Activated naive CD8-positive, alpha-beta T cell treated with anti-CD3 and anti-CD28 coated beads for 36 hours (primary cell): ENCODE measurements at places on chromosomes 2 and 18. TPM values are rescaled to one million over a fixed set of nuclear protein-coding genes. Genes with fewer than 3 reads are reported as not detected.

GRCh38 chr2:48724278-48724677 lies 31.2 kb downstream of the LHCGR start:
- no peak for DNase-seq
- no peak overlapping the region for H3K4me3 ChIP-seq
- no peaks in the 10 kb centered on the region for H3K36me3 ChIP-seq
- H3K27ac ChIP-seq: no peak overlapping the region

GRCh38 chr18:47912794-47913585 lies 17.5 kb downstream of the SMAD2 start:
- peaks cover 82% of the 10 kb centered on the region for H3K4me1 ChIP-seq
- H3K27ac ChIP-seq: peak overlapping the region; percentile 88
- peaks cover 38% of the 10 kb centered on the region for H3K36me3 ChIP-seq
- peak overlapping the region; percentile 26 for H3K4me3 ChIP-seq
- H3K27me3 ChIP-seq: no peaks in the 10 kb centered on the region

DNA sequence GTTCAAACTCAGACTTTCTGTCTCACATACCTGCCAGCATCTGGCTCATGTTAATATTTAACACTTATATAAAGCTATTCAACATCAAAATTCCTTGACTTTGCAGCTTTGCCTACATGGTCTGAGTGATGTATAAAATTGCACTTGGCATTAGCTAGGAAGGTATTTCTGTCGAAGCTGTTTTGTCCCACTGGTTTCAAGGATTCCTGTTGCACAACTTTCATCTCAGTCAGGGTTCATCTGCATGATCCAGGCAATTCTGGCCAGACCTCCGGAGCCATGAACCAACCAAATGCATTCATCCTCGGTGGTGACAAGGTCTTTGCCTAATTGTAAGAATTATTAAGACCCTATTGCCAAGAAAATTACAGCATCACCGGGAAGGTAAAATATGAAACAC lies 185.4 kb downstream of the ZEB2 start:
- DNase-seq: no peak
- H3K27me3 ChIP-seq: no peaks in the 10 kb centered on the region
- H3K4me1 ChIP-seq: peaks cover 35% of the 10 kb centered on the region
- H3K27ac ChIP-seq: no peak overlapping the region
- no peak overlapping the region for H3K4me3 ChIP-seq

GRCh38 chr2:149552226-149552625 lies 35.3 kb downstream of the MMADHC start:
- no peaks in the 10 kb centered on the region for H3K27me3 ChIP-seq
- no peaks in the 10 kb centered on the region for H3K36me3 ChIP-seq
- no peaks in the 10 kb centered on the region for H3K4me1 ChIP-seq
- DNase-seq: no peak

DNA sequence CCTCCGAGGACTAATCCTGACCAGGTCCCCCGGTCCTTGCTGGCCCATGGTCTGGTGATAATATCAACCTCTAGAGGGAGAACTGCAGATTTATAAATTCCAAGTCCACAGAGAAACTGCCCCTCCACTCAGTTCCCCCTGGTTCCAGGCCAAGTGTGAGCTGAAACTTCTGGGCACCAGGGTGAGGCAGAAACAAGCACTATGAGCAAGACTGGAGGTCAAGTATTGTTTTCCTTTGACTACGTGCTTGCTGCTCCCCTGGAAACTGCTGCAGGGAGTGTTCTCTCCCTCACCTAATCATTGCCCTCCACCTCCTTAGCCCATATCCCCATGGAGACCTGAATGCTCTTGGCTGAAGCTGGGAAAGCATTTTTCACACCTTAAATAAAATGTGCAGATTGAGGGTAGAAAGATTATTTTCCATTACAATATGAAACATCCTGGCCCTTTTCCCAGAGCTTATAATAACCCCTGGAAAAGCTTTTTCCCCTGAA lies 135.2 kb downstream of the RDH14 start:
- no peak for DNase-seq
- no peaks in the 10 kb centered on the region for H3K36me3 ChIP-seq
- no peak overlapping the region for H3K4me3 ChIP-seq

- DNase-seq: peak; percentile 70
- no peaks in the 10 kb centered on the region for H3K27me3 ChIP-seq
- peak overlapping the region; percentile 1 for H3K4me3 ChIP-seq
- peaks cover 23% of the 10 kb centered on the region for H3K4me1 ChIP-seq
- peak overlapping the region; percentile 84 for H3K27ac ChIP-seq
Observed at GRCh38 chr2:37389989-37390765, 45.7 kb downstream of the QPCT start.

- no peaks in the 10 kb centered on the region for H3K36me3 ChIP-seq
- no peak overlapping the region for H3K27ac ChIP-seq
Observed at GRCh38 chr18:24414349-24415003, 12.0 kb upstream of the IMPACT start.

DNA sequence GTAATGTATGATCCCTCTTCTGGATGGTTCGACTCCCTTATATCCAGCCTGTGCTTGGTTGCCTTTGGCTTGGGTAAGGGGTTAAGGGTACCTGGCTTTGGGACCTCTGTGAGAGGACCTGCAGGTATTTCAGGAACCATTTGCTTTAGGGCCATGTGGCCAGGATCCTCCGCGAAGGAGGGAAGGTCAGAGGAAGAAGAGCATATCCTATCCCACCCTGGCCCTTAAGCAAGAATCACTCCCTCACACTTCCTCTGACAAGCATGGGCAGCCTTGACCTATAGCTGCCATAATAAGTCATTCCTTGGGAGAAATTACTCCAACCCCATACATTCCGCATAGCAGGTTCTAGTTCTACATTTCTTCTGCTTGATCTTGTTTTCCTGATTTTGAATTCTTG lies 59.1 kb upstream of the TXNDC2 start:
- H3K27ac ChIP-seq: no peak overlapping the region
- no peaks in the 10 kb centered on the region for H3K36me3 ChIP-seq
- DNase-seq: no peak
- H3K27me3 ChIP-seq: peaks cover 5% of the 10 kb centered on the region
- no peak overlapping the region for H3K4me3 ChIP-seq

DNA sequence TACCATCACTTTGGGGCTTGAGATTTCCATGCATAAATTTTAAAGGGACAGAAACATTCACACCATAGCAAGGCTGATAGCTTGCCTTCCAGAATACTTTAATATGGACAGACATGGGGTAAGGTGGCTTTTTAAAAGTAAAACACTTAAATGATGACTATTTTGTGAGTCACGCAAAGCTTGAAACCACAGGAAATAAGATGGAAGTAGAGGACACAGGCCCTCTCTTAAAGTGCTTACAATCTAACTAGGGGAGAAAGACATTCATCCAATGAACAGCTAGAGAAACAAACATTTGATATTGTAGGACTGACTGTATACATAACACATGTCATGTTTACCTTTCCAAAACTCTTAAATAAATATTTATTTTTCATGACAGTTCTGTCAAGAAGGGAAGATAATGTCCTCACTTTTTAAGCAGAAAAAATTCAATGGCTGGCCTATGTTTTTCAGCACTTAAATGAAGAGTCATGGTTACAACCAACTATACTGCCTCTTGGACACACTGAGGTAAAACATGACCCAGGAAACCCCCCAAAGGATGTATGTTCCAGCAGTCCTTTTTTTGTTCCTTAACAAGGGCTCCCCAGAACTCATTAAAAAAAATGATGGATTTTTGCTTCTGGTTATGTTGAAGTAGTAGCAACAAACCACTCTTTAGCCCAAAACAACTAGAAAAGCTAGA lies 120.0 kb upstream of the RBMS1 start:
- H3K27me3 ChIP-seq: no peaks in the 10 kb centered on the region
- H3K4me1 ChIP-seq: peaks cover 15% of the 10 kb centered on the region
- H3K4me3 ChIP-seq: no peak overlapping the region
- DNase-seq: no peak
- no peak overlapping the region for H3K27ac ChIP-seq

DNA sequence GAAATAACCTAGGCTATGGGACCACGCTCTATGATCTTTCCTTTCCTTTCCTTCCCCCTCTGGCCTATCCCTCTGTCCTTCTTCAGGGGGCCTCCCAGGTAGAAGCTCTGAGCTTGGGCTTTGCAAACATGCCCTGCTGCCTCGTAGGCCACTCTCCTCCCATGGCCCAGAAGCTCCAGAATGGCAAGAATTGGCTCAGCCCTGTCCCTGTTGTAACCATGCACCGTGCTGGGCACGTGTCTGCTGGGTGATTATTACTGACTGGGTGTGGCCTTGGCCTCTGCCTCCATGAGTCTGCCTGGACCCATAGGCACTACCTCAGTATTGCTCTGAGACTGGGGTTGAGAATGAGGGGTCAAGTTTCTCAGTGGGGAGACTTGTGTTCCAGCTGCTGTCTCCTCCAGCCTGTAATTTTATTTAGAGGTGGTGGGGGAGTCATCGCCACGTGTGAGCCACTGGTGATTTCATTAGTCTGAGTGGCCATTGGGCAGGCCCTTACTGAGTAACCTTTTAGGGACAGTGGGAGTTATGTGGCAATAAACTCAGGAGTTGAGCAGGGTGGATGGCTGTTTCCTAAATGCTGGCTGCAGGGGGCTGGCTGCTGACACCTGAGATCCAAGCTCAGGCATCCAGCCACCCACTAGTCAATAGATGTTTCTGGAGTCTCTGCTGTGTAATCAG lies 157.9 kb downstream of the CLIP4 start:
- DNase-seq: no peak
- H3K27ac ChIP-seq: no peak overlapping the region
- H3K4me1 ChIP-seq: no peaks in the 10 kb centered on the region
- no peaks in the 10 kb centered on the region for H3K36me3 ChIP-seq
- no peak overlapping the region for H3K4me3 ChIP-seq
- peaks cover 13% of the 10 kb centered on the region for H3K27me3 ChIP-seq

DNA sequence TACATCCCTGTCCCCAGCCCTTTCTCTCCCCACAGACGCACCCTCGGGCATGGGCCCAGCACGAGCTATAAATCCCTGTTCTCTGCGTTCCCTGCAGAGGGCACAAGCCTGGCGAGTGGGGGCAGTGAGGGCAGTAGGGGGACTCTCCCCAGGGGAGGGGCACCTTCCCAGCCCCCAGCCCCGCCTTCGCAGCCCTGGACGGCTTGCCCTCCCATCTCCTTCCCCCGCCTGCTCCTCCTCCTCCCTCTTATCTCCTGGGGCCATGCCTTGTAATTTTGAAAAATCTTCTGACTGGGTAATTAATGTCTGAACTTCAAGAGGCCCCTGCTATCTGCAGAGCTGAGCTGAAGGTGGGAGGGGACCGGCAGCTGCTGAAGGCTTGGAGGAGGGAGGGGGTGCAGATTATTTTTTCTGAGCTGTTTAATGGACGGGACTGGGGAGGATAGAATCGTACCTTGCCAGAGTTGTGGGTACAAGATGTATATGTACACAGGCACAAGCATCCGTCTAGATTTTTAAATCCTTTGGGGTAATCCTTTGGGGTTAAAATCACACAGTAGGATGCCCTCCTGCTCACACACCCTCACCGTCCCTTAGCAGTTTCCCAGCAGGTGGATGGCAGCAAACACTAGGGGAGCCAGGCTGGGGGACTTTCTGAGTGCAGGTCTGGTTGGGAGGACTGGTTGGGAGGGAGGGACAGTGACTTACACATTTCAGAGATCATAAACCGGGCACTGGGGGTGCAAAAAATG lies 121.9 kb downstream of the SMAD7 start:
- H3K27me3 ChIP-seq: no peaks in the 10 kb centered on the region
- H3K27ac ChIP-seq: no peak overlapping the region
- H3K36me3 ChIP-seq: peaks cover 17% of the 10 kb centered on the region
- no peak overlapping the region for H3K4me3 ChIP-seq
- peaks cover 31% of the 10 kb centered on the region for H3K4me1 ChIP-seq

- H3K27ac ChIP-seq: no peak overlapping the region
- peaks cover 13% of the 10 kb centered on the region for H3K27me3 ChIP-seq
- no peak overlapping the region for H3K4me3 ChIP-seq
- no peaks in the 10 kb centered on the region for H3K36me3 ChIP-seq
- no peaks in the 10 kb centered on the region for H3K4me1 ChIP-seq
Observed at GRCh38 chr18:35868915-35869314, 103.6 kb upstream of the RMP24 start.

DNA sequence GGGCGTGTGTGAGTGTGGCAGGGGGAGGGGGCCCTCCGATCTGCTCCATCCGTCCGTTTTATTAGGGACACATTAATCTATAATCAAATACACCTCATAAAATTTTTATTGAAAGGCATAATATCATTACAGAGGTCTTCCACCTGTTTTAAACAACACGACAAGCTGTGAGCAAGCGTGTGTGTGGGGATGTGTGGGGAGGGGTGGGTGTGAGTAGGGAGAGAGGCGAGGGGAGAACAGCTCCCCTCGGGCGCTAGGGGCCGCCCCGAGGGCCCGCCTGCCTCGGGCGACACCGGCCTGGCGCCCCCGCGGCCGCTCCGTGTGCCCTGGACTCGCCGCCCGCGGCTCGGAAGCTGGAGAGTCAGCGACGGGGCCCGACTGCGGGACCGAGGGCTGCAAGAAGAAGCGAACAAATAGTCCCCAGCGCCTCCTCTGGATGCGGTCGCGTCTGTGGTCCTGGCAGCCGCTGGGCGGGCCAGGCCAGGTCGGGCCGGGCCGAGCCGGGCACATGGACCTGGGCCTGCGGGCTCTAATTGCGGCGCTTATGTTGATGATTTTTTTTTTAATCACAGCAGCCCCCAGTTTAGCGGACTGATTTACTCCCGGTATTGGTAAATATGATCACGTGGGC lies 352 bp upstream of the HOXD9 start:
- H3K4me1 ChIP-seq: peaks cover 9% of the 10 kb centered on the region
- H3K27ac ChIP-seq: no peak overlapping the region
- H3K27me3 ChIP-seq: peaks cover 95% of the 10 kb centered on the region
- peak overlapping the region; percentile 57 for H3K4me3 ChIP-seq
- peaks cover 2% of the 10 kb centered on the region for H3K36me3 ChIP-seq

- H3K4me3 ChIP-seq: no peak overlapping the region
- peaks cover 22% of the 10 kb centered on the region for H3K27me3 ChIP-seq
- no peak for DNase-seq
- H3K36me3 ChIP-seq: no peaks in the 10 kb centered on the region
Observed at GRCh38 chr2:98233941-98234340, 112.3 kb upstream of the CNGA3 start.

GRCh38 chr2:187580462-187581124 lies 26.4 kb upstream of the TFPI start:
- H3K36me3 ChIP-seq: peaks cover 4% of the 10 kb centered on the region
- no peak for DNase-seq
- H3K27me3 ChIP-seq: peaks cover 23% of the 10 kb centered on the region
- peaks cover 3% of the 10 kb centered on the region for H3K4me1 ChIP-seq
- H3K27ac ChIP-seq: no peak overlapping the region
- H3K4me3 ChIP-seq: no peak overlapping the region

DNA sequence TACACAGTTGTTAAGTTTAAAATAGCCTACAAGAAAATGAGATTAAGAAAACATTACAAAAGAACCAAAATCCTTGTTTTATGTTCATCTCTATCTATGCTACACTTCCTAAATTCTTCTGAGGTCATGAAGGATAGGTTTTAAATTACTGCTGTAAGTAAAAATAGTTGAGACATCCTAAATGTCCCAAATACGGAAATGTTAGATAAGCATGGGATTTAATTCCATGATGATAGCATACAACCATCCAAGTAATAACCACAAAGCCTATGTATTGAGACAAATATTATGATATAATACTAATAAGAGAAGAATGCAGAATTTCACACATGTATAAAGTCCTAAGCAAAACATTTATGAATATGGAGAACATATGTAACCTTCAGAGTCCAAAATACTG lies 34.1 kb downstream of the PIEZO2 start:
- H3K4me1 ChIP-seq: no peaks in the 10 kb centered on the region
- DNase-seq: no peak
- H3K4me3 ChIP-seq: no peak overlapping the region
- no peak overlapping the region for H3K27ac ChIP-seq

The PROKR1 gene
- 0.52 TPM for total RNA-seq

The ZNF2 gene
- 2.9 TPM for total RNA-seq

The KCNE4 gene
- not detected for total RNA-seq

The GREB1 gene
- total RNA-seq: 0.52 TPM

The ARHGEF33 gene
- total RNA-seq: 0.10 TPM

The CXCR4 gene
- total RNA-seq: 57.7 TPM

The VWA3B gene
- not detected for total RNA-seq
